ENCODE measurements at places on chromosomes 6 and 20.

DNA sequence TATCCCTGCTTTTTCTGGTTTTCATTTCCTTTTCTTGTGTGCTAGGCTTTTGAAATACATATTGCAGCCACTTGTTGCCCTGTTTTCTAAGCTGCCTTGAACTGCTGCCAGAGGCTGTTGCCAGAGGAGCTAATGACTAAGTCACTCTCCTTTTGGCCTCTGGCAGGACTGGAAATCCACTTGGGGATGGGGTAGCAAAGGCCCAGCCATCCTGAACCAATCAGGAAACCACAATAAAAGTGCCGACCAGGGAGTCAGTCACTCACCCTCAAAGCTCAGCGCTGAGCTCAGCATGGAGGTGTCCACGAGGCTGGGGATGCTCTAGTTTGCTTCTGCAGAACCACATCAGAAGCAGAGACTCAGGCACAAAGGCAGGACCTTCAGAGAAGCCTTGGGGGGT is 813.0 kb downstream of the DHX35 start:
- peak; percentile 60 for DNase-seq

DNA sequence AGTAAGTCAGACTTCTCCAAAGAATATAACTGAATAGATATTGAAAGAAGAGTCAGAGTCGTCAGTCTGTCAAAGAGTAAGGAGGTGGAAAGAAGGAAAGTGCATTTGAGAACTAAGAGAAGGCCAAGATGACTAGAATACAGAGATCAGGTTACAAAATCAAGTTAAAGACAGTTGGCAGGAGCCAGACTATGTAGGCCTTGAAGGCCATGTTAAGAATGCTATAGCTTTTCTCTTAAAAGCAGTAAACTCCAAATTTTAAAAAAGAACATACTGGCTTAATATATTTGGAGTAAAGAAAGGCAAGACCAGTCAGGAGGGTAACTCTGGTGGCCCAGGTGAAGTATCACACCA is 68.8 kb downstream of the IBTK start:
- no peak for DNase-seq

DNA sequence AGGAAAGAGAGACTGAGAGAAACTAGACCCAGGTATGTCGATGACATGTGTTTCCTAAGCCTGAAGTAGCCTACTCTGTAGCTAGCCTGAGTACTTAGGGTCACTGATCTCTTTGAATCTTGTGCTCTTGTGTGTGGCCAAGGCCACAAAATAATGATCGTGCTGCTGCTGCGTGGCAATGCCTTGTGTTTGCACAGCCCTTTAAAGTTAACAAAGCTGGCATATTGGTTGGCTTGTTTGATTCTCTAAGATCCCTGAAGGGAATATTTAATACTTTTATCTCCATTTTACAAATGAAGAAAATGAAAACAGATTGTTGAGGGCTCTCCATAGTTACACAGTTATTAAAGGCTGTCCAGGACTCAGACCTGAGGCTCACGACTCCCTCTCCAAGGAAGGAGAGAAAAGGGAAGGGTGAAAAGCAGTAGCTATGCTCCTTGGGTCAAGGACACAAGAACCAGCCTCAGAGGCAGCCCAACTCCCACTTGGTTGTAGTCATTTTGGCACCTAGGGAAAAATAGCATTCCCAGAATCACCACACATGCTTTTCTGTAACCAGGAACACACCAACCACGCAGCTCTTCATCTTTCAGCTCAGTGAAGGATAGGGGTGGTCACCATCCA is 130.7 kb downstream of the LRFN2 start:
- DNase-seq: no peak

DNA sequence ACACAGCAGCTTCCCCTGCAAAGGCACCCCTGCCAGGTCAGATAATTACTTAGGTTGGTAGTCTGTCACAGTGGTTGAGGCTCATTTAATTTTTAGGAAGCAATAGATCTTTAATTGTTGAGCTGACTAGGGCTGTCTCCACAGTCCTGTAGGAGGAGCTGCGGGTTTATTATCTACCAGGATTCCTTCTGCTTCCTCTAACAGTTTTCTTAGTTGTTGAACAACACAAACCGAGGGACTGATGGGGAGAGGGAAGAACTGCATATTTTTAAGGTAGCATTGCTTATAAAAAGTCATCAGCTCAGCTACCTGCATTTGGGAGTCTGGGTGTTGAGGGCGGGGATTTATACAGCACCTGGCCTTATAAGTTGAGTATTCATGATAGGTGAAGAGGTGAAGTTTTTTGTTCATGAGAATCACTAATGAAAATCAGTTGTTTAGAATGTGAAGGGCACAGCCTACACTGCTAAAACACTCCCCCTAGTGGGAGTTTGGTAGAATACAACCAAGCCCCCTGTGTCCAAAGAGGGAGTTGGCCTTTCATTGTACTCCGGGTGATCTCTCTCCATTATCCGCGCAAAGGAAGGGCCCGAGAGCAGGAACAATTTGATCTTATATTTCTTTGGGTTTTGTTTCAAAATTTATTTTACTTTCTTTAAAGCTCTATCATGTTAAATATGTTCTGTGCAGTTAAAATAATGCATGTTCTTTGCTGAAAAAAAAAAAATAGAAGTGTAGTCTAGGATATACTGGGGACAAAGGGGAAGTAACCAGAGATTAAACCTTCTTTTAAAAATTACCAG is 69.6 kb downstream of the SSR1 start:
- peak; percentile 85 for DNase-seq

- no peak for DNase-seq
These were observed 118.6 kb downstream of the OGFRL1 start for GRCh38 chr6:71406865-71407860.

GRCh38 chr6:18203786-18204185 is 48.6 kb downstream of the KDM1B start:
- DNase-seq: no peak

DNA sequence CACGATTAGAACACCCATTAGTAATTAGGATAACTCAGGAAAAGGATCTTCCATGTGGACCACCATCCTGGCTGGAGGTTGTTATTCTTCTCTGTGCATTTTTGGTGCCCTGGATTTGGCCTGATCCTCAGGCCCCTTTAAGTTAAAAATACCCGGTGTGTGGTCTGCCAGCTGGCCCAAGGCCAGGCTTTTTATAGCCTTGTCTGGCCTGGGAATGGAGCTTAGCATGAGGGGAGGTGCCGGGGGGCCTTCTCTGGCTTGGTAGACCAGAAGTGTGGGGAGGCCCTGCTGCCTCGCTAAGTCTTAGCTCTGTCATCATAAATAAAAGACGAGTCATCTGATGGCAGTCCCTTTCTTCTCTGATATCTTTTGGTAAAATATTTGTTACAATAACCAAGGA is 71.4 kb downstream of the ARID1B start:
- DNase-seq: no peak

- DNase-seq: no peak
These were observed 246.2 kb downstream of the LRFN2 start for GRCh38 chr6:40340957-40341356.

GRCh38 chr20:33203444-33203843 is 13.7 kb upstream of the BPIFA3 start:
- no peak for DNase-seq

GRCh38 chr6:15299430-15300131 is 53.7 kb downstream of the JARID2 start:
- peak; percentile 34 for DNase-seq

DNA sequence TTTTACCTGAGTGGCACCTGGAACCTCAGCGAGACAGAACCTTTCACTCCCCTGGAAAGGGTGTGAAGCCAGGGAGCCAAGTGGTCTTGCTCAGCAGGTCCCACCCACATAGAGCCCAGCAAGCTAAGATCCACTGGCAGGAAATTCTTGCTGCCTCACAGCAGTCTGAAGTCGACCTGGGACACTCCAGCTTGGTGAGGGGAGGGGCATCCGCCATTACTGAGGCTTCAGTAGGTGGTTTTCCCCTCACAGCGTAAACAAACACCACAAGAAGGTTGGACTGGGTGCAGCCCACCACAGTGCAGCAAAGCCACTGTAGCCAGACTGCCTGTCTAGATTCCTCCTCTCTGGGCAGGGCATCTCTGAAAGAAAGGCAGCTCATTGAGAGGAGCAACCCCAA is 134.7 kb upstream of the RSPO3 start:
- DNase-seq: no peak

GRCh38 chr6:89895276-89895874 is 1.1 kb downstream of the GJA10 start:
- DNase-seq: peak; percentile 57

DNA sequence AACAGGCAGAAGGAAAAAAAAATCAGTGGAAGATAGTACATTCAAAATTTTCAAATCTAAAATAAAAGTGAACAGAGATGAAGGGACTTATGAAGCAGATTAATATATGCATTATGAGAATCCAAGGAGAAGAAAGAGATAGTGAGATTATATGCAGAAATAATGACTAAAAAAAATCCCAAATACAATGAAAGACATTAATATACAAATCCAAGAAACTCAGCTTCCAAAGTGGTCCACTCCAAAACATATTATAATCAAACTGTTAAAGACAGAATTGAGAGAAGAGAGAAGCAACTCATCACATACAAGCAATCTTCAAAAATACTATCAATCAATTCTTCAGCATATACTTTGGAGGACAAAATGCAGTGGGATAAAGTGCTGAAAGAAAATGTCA is 73.5 kb upstream of the CARMIL1 start:
- DNase-seq: no peak

- no peak for DNase-seq
These were observed 163.3 kb downstream of the CD83 start for GRCh38 chr6:14280766-14281293.

- DNase-seq: no peak
These were observed 40.1 kb upstream of the TFAP2C start for GRCh38 chr20:56588996-56589395.

DNA sequence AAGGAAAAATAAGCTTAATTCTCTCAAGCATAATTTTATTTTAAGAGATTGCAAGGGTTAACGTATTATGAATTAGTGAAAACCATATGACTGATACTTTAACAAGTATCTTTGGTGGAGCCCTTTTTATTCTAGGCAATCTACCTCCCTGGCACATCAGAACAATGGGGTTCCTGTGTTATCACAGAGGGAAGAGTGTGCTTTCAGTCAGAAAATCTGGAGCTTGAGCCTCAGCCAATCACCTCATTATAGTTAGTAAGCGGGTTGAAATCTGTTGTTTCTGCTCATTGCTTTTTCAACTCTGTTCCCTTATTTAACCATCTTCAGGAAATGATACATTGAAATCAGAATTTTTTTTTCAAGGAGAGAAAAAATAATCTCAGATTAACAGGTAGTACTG is 391 bp downstream of the ADGRF1 start:
- no peak for DNase-seq

- no peak for DNase-seq
These were observed 233.7 kb upstream of the SPTLC3 start for GRCh38 chr20:12775041-12775440.

DNA sequence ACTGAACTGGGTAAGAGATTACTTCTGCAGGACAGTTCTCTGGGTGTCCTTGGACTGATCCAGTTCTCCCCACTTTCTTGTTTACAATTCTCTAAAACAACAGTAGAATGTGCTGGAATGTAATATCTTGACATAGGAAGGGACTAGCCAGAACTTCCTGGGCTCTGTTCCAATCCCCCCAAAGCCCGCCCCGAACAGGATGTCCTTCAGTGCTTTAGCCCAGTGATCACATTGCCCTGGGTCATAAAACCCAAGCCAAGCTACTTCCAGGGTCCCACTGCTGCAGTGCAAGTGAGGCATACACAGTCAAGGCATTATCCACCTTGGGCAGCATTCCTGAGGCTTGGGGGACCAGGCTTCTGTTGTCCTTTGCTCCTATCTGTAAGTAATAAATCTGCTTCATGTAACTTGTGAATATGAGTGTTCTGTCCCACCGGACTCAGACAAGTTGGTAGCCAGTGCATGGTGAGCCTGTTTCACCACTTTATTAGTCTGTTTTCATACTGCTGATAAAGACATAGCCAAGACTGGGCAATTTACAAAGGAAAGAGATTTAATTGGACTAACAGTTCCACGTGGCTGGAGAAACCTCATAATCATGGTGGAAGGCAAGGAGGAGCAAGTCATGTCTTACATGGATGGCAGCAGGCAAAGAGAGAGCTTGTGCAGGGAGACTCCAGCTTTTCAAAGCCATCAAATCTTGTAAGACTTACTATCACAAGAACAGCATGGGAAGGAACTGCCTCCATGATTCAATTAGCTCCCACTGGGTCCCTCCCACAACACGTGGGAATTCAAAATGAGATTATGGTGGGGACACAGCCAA is 23.5 kb downstream of the FITM2 start:
- DNase-seq: no peak

DNA sequence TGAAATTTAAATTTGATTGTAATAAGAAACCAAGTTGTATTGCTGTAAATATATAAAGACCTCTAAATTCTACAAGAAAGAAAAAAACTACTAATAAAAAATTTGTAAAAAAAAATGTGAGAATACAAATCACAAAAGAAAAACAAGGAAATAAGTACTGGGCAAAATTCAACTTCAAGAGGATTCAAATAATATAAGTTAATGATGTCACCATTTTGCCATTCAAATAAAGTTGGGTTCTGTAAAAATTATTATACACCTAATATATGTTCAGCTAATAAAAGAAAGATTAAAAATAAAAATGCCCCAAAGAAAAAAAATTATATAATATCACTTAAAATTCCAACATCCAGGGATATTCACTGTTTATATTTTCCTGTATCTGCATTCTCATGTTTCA is 47.0 kb upstream of the BMP5 start:
- DNase-seq: no peak

DNA sequence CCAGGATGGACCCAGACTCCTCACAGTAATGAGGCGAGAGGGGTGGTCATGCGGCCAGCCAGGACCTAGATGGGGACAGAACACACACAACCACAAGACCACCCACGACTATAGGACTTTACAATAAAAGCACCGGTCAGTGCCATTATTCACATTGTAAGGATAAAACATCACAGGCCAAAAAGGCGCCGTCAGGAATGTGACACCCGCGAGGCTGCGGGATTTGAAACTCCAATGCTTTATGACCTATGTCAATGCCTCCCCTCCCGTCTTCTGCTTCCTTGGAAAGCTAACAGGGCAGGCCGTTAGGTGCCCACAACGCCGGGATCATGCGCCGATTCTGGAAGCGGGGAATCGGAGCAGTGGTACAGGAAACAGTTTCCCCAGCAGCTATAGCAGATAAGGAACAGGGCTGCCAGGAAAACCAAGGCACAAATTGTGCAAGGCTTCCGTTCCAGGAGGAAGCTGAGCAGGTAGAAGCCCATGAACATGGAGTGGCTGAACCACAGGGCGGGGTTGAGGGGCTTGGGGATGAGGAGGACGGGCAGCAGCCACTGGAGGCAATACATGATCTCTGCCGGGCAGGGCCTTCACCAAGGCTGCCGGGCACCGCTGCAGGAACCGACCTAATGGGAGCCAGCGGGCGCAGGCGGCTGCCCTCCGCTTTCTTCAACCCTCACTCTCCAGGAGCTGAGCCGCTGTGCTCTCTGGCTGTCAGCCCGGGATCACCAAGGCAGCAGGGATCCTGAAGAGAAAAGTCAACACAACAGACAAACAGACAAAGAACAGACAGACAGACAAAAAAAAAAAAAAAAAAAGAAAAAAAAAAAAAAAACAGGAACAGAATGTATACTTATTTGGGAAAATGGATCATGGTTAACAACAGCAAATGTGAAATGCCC is 2.2 kb upstream of the NNAT start:
- DNase-seq: no peak

- DNase-seq: no peak
These were observed 33.9 kb downstream of the CHRNA4 start for GRCh38 chr20:63327231-63327745.
